Activated naive CD4-positive, alpha-beta T cell treated with anti-CD3 and anti-CD28 coated beads for 36 hours (primary cell): ENCODE measurements at places on chromosomes 6 and 20. TPM values are rescaled to one million over a fixed set of nuclear protein-coding genes. Genes with fewer than 3 reads are reported as not detected.

The RWDD2A gene
- 1.4 TPM for total RNA-seq

The TENT5A gene
- 1.0 TPM for total RNA-seq

DNA sequence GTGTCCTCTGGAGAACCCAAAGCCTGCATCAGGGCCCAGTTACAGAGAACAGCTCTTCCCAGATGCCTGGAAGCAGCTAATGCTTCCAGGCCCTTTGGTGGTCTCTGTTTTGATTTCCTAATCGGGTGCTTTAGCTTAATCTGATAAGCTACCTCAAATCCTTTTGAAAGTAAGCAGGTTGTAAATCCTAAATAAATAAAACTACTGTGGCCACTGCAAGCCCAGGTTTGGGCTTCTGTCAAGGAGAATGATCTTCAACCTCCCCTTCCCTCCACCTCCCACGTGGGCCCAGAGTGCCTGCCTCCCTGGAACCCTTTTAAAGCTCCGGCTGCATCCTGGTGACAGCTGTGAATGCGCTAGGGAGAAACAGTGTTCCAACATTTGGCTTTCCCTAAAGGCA is 25.2 kb upstream of the FYN start:
- no peaks in the 10 kb centered on the region for H3K4me1 ChIP-seq
- H3K36me3 ChIP-seq: no peaks in the 10 kb centered on the region
- no peaks in the 10 kb centered on the region for H3K27me3 ChIP-seq
- DNase-seq: no peak
- H3K4me3 ChIP-seq: no peak overlapping the region
- no peak overlapping the region for H3K27ac ChIP-seq

DNA sequence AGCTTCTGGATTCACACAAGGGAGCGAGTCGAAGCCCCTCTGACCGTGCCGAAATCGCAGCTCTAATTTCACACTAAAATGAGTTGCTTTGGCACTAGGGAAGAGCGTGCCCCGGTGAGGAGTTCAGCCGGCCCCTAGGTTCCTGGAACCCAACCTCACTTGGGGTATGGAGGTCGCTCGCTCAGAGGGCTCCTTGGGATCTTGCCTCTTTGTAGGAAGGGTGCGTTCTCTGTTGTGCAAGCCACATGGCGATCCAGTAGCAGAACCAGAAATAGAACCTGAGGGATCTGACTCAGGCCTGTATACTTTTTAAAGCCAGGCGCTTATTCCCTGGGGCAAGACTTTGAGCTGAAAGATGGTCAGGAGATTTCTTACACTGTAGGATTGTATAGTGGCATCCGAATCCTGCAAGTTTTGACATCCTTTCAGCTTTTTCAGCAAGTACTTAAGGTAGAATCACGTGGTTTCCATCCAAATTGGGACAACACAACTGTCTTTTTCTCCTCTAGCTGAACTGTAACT is 861 bp upstream of the RALGAPA2 start:
- H3K4me3 ChIP-seq: peak overlapping the region; percentile 87
- H3K27ac ChIP-seq: peak overlapping the region; percentile 86
- H3K27me3 ChIP-seq: no peaks in the 10 kb centered on the region
- peaks cover 31% of the 10 kb centered on the region for H3K4me1 ChIP-seq
- peak; percentile 5 for DNase-seq
